DMS79 treated with DMSO at 0.1 percent for 48 hours (cell line): ENCODE measurements at places on chromosomes 5 and 9.
A peak's percentile ranks its signal among the peaks of the same experiment; 100 is the strongest.

DNA sequence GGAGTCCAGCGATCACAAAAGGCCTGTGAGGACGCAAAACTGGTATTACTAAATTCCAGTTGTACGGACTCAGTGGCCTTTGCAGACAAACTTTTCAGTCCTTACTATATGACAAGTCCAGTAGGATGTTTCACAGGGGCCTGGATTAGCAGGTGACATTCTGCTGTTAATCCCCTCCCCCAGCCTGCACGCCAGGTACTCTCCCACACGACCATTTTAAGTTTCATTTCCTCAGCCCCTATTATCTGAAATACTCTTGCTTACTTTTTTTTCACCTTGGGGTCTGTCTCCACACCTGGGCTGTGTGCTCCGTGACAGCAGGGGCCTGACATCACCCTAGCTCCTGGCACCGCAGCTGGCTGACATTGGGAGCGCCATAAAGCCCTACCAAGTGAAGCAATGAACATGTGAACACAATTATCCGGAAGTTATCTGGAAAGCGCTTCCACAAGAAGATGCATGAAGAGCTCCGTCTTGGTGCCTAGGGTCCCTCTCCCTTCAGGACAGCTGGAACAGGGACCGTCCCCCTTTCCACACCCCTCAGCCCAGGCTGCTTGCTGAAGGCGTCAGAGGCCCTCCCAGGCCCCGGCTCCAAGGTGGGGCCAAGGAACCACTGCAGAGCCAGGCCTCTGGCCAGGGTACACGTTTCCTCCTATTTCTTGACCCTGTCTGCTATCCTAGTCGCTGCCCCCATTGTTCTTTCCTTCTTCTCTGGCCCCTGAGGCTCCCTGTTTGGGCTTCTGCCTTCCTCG lies 39.7 kb upstream of the ZNF622 start:
- DNase-seq, result no peak

DNA sequence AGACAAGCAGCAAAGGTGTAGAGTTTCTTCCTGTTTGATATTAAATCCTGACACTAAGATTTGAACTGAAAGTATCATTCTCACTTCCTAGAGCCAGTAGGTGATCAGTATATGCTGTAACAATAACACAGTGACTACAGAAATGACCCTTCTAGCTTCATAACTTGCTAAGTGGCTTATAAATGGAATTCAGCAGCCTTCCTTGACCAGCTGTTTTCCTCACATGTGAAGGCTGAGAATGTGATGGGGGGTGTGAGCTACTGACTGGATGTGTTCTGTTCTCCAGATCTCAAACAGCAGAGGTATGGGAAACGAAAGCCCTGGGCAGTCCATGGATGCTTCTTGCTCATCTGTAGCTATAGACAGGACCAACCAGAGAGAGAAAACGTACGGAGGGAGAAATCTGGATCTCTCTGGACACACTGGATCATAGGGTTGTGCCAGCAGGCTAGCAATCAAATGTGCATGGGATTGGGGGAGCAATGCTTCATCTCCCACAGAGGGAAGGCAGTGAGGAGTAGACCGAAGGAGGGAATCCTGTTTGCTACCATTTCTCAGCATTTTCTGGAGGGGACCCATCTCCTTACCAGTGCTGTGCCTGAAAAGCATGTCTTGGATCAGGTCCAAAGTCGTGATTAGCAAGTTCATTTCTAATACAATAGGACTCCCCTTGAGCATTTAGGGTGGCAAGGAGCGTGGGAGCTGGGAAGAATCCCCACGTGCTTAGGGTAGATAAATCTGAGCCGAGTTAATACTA lies 39.4 kb downstream of the TNFAIP8 start:
- DNase-seq, result no peak

- no peak for DNase-seq
Measured at GRCh38 chr5:145975361-145976066, 39.1 kb downstream of the SH3RF2 start.

- DNase-seq, result no peak
Measured at GRCh38 chr9:9961487-9961886, 651.3 kb downstream of the PTPRD start.

DNA sequence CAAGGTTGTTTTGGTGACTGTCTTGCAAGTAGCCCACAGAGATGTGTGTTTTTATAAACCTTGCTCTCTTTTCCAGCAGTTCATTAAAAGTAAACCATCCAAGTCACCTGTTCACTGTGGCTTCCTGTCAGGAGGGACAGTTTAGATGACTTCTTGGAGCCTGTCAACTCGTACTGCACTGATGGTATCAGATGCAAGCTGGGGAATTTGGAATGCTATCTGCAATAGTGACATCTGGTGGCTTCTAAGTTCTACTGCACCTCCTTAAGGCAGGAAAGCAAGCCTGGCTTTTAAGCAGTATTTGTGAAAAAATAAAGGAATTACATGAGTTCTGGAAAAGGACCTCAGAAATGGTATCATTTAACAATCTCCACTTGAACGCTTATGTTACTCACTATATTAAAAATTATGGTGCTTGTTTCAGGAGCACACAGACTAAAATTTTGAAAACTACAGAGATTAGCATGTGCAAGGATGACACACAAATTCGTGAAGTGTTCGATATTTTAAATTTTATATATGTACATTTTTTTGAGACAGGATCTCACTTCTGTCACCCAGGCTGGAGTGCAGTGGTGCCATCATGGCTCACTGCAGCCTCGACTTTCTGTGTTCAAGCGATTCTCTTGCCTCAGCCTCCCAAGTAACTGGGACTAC lies 164.0 kb downstream of the TTC39B start:
- DNase-seq, result peak; percentile 65

- DNase-seq, result no peak
Measured at GRCh38 chr9:28981129-28981528, 1407.8 kb upstream of the C9orf72 start.

DNA sequence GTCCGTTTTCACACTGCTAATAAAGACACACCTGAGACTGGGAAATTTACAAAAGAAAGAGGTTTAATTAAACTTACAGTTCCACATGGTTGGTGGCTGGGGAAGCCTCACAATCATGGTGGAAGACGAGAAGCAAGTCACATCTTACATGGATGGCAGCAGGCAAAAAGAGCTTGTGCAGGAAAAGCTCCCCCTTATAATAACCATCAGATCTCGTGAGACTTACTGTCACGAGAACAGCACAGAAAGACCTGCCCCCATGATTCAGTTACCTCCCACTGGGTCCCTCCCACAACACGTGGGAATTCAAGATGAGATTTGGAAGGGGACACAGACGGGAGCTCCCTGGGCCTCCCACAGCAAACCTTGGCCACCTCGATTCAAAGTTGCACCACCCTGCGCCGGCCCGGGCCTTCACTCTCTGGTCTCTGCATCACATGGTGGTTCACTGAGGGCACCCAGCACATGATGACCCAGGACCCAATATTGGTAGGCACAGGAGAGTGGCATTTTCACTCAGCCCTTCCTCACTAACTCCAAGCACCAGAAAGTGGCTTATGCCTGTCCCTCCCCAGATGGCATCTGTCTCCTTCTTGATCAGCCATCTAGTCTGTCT lies 21.0 kb upstream of the TDRD7 start:
- DNase-seq, result no peak

DNA sequence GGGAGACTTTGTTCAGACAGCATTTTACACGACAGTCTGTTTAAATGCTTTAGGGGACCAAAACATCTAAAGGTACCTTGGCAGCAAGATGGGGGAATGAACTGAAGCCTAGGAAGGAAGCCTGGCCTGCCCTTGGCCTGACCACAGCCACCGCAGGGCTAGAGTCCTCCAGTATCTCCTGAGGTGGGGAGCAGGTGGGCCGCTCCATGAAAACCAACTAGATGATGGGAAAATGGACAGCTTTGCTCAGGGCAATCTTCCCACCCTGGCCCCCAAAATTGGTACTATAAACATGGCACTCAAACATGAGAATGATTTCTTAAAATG lies 153.3 kb downstream of the AUH start:
- DNase-seq, result no peak

DNA sequence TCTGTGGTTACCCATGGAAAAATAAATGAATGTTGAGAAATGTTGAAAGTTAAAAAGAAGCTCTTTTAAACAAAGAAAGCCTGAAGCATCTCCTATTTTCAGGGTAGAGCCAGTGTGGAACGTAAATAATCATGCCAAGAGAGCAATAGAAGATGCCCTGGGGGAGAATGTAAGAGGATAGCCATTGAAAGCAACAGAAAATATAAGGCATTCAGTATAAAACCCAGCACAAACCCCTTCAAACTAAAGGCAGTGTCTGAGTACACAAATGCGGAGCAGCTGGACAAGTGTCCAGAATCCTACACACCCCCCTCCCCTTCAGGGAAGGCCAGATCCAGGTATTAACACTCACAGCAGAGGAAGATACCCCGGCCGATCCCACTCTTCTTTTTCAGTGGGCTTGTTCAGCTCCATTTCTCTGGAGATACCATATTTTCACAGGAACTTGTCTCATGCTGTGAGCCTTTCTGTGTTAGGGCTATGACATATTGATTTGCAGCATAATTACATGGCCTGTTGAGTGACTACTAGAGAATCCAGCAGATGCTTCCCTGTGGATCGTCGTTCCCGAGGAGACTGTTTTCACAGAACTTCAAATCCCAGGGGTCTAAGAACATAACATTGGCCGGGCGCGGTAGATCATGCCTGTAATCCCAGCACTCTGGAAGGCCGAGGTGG lies 101.2 kb downstream of the PLK2 start:
- DNase-seq, result no peak

- DNase-seq, result no peak
Measured at GRCh38 chr5:81778642-81779041, 27.7 kb upstream of the SSBP2 start.

GRCh38 chr5:124453221-124454051 lies 293.0 kb downstream of the ZNF608 start:
- DNase-seq, result no peak

GRCh38 chr5:58456026-58456425 lies 3.9 kb downstream of the PLK2 start:
- no peak for DNase-seq

GRCh38 chr9:104896131-104896530 lies 31.8 kb downstream of the ABCA1 start:
- DNase-seq, result no peak

DNA sequence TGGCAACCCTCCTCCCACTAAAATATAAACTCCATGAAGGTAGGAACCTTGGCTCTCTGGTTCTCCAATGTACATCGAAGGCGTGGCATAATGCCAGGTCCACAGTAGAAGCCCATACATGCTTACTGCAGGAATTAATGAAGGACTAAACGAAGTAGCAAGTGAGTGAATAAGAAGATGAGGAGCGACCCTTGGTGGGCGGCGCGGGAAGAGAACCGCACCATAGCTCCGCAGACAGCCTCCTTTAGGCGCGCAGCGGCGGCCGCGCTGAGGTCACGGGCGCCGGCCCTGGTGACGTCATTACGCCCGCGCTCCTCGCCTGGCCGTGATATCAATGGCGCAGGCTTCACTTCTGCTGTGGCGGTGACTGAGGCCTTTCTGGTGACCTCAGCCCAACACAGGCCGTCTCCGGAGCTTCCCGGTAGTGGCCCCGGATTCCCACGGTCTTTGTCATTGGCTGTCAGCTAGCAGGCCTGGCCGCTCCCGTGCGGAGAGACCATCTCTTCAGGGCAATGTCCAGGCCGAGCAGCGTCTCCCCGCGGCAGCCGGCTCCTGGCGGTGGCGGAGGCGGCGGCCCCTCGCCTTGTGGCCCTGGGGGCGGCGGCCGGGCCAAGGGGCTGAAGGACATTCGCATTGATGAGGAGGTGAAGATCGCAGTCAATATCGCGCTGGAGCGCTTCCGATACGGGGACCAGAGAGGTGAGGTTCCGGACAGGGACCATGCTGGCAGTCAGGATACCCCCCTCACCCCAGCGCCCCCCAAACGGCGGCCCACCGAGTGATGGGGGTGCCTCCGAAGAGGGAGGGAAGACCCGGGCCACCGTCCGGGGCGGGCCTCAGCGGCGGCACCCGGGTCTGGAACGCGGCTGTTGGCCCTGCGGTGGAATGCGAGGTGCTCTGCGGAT lies at the start of gene YTHDC2:
YTHDC2 (plus strand) TSS at position 311 of the 905 bp plus-strand sequence; CDS start at position 513, 202 bp downstream.
- peak; percentile 40 for DNase-seq

DNA sequence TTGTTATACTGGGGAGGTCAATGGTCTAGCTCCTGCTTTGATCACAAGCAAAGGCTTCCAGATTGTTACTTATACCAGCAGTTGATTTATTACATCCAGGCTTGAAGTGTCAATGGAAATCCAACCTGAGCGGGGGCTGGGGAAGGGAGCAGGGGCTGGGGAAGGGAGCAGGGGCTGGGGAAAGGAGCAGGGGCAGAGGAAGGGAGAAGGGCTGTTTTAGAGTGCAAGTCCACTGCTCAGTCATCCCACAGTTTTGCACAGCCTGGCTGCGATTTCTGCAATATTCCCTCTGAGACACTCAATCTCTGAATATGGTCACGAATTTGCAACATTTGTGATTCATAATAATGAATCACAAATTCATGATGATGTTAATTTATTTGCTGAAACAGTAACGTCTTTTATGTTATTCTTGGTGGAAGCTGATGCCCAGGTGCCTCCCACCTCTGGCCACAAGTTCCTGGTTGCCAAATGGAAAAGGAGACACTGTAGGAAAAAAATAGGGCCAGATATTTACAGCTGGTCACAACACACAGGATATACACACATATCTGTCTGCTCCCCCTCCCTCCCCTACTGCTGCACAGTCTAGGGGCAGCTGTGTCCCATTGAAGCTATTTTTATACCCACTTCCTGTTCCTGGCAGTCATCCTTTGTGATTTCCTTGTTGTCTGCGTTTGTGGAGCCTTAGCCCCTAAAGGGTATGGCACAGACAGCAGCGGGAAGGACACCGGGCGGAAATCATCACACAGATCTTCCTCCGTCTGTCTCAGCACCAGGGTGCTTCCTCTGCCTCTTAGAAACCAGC lies 325.1 kb downstream of the GADD45G start:
- no peak for DNase-seq

- DNase-seq, result peak; percentile 3
Measured at GRCh38 chr5:176740702-176741496, 69.5 kb upstream of the UNC5A start.

DNA sequence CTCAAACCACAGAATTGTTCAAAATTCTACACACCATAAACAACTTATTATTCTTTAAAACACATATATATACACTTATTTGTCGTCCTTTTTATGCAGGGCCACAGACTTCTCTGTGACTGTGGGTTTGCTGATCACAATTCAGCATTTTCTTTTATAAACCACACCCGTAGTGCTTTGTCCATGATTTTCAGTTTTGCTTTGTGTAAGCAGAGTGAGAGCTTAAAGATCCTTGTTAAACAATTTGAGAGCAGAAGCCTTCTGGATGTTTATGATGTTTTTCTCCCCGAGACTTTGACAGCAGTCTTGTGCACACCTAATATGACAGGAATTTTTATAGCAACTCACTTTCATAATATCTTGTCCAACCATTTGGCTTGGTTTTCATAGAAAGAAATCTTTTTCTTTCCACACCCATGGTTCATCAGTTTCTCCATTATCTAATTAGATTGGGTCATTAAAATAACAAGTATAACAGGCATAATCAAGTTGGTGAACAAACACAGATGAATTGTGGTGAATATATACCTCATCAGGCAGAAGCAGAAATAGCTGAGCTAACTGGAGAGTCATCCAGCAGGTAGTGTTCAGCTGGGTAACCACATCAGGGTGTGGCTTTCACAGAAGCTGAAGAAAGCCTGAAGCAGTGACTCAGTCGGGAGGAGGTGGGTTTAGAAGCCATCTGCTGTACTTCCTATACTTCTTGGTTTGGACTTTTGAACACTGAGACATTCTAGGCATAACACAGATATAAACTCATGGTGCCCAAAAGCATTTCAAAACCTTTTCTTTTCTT lies 232.8 kb downstream of the DOCK8 start:
- no peak for DNase-seq

GRCh38 chr9:112844771-112845542 lies 45.7 kb downstream of the SLC46A2 start:
- no peak for DNase-seq

GRCh38 chr5:12399868-12400267 lies 495.6 kb upstream of the CTNND2 start:
- no peak for DNase-seq
